Heart left ventricle (tissue), 16 donors: ENCODE measurements at places on chromosomes 2 and 18. TPM values are rescaled to one million over a fixed set of nuclear protein-coding genes. Genes with fewer than 3 reads are reported as not detected.

DNA sequence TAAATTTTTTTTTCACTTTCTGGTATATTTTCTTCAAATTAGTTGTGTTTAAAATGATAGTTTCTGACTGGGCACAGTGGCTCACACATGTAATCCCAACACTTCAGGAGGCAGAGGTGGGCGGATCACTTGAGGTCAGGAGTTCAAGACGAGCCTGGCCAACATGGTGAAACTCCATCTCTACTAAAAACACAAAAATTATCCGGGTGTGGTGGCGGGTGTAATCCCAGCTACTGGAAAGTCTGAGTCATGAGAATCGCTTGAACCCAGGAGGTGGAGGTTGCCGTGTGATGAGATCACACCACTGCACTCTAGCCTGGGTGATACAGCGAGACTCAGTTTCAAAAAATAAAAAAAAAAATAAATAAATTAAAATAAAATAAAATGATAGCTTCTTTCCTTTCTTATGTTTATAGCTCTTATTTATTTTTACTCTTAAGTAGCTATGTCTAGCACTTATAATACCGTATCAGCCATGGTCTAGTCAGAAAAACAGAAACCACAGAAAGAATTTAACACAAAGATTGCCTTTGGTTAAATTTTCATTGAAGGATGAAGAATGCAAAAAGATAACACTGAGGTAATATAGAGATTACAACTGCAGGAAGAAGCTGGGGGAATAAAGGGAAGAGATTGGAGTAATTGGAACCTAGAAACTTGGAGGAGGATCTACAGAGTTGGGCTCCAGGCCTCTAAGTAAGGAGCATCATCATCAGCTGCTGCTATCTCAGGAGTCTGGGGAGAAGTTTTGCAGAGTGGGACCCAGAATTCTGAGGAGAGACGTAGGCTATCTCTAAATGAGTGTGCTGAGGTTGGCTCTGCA, 54.7 kb upstream of the MBOAT2 start:
- no peak for DNase-seq

DNA sequence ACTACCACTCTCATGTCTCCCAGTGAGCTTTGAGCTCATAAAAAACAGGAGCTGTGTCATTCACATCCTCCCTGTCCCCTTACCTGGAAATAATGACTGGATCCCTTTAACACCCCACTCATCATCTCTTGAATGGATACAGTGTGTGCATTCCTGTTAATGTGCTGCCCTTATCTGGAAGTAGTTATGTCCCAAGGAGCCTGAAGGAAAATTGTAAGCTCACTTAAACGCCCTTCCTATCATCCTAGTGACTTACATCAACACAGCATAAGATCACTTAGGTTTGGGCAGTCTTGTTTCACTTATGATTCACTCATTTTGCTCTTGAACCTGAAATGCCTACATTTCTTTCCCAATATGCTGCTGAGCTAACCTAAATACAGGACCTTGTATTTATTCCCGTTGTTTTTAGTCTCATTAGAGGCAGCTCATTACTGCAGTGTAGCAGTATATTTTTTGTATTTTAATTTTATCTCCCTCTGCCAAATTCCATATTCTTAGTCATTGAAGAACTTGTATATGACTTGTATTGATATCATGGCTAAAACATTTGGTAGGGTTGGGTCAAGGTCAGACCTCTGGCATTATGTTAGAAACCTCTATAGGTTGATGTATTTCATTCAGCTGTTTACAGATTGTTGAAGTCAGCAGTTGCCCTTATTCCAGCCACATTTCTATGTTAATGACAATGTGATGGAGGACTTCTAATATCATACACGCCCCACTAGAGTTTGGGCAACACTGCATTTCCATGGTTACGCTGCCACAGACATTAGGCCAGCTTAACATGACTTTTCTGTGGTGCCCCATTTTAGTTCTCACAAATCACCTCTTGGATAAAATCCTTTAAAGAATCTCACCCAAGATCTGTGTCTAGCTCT, 72.9 kb downstream of the PKP4 start:
- no peak for DNase-seq

DNA sequence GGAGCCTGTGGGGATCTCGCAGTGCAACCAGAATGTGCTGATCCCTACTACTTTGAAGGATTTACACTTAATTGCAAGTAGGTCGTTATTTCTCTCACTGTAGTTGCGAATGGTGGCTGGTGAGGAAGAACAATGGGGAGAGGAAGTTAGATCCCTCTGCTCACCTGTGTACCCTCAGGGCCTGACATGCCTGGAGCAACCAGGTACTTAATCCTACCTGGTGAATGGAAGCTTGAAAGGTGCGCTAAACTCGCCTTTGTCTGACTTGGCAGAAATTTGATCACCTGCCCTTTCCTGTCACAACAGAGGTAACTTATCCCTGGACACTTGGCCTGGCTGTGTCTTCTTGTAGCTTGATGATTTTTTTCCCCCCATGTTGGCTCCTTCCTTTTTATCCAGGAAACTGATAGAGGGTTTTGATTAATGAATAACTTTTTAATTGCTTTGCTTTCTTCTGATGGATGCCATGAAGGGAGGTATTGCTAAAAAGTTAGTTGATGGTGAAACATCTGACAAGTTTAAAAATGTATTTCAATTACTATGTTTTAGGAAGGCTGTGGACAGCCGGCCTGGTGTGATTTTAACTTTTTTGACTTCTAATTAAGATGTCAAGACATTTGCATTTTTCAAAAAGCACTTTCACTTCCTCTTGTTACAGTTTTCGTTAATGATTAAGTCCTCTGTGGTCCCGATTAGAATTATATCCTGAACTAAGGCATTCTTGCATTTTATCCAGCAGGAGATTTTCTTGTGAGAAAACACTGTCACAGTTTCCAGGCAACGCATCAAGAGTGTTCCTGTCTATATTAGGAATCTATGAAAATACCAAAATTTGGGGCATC, 9.2 kb downstream of the SGPP2 start:
- no peak for DNase-seq

DNA sequence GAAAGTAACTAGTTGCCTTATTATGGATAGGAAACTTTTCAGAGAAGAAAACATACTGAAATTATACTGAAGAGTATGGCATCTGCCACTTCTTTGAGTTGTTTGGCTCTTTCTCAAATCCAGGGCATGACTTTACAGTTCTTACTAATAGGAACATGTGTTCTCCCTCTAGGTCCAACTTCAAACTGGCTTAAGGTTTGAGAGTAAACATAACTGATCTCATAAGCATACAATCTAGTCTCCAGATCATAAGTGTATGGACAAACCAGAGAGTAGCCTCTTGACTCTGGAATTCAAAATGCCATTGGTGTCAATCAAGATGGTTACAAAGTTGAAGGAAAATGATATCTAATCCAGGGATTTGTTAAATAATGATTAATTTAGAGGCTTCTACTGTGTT, 101.5 kb downstream of the NYAP2 start:
- no peak for DNase-seq

DNA sequence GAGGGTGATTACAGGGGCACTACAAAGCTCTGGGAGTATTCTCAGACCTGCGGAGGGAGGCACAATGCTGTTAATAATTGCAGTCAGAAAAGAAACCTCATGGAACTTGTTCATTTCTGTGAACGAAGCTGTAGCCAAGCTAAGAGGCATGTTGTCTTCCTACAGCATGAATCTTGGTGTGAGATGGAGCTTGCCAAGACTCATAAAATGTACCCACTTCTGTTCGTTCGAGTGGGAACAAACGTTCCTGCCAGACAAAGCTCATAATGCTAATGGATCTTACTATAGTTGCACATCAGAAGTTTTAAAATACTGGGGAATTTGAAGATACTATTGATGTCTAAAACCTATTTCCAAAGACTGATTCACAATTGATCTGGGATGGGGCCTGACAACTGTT, 489.1 kb downstream of the ZEB2 start:
- DNase-seq, result no peak

DNA sequence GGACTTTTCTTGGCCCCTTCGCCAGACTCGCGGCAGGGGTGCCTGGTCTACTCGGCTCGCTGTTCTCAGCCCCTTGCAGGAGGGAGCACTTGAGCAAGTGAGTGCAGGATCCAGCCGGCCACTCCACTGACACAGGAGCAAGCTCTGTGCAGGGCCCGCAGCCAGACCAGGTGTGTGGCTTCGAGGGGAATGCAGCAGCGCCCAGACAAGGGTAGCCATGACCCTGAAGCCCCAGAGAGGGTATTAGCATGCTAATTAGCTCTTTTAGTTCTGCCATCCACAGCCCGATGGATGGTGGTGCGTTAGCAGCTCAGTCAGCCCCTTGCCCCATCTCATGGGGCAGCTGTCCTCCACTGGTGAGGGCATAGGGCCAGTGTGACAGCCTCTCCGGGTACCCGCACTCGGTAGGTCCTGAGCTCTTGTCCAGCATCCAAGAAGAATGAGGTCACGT, 103.2 kb upstream of the HS6ST1 start:
- DNase-seq, result peak; percentile 1

GRCh38 chr2:101030866-101031554, 28.9 kb downstream of the RPL31 start:
- DNase-seq, result peak; percentile 71

DNA sequence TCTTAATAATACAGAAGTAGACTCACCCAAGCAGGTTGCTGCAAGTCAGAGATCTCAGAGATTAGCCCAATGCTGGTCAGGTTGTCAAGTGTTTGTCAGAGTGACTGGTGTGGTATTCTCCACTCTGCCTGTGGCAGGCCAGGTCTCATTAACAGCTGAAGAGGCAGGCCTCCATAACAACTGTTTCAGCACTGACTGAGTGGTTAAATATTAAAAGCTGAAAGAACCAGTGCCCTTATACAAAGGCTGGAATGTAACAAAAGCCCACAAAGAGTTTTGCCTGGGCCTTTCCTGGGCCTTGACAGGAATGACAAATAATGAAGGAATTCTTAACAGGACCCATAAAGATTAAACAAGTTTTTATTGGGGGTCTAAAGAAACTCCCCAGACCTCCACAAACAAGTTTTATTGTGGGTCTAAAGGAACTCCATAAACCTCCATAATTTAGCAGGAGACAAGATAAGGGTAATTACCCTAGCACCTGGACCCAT, 26.8 kb downstream of the SULT1C2 start:
- no peak for DNase-seq

DNA sequence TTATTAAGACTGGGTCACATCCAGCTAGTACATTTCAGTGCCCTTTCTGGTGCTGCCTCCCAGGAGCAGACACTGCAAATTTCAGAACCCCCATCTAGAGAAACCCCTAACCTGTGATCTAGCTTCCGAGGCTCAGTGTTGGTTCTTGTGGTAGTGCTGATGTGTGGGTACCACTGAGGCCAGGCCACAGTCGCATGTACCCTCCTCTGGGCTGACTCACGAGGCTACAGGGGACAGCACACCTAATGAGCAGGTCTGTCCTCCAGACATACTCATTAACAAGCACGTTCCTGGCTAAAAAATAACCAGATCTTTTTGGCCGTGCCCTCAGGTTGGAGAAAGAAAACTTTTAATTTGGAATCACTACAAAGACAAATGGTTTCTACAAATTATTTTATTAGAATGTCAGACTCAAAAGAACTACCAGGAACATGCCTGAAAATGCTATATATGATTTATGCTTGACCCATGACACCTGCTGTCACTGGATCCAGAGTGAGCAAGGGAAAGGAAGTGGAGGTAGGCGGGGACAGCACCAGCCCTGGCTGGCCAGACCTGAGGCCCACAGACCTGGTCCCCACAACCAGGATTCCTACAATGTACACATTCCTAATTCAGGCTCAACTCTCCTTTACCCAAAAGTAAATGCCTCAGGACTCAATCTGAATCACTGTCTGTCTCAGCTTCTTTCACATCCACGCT, 8.5 kb downstream of the CIAO1 start:
- DNase-seq, result no peak

DNA sequence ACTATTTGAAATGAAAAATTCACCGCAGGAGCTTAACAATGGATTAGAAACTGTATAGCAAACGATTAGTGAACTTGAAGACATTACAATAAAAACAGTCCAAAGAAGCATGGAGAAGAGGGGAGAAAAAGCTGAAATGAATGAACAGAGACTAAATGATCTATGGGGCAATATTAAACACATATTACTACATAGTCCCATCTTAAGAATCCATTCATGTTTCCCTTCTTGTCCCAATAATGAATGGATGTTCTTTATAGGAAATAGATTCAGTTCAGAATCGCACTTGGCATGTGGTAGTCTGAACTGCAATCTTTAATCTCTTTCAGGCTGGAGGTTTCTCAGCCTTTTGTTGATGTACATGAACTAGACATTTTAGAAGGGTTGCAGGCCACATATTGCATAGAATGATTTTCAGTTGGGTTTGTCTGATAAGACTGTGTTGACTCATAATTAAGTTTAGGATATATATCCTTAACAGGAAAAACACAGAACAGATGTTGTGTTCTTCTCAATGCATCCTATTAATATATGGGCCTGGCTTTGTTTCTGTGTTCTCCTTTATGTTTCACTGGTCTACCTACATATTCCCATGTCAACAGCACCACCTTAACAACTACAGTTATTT, 27.9 kb downstream of the CCDC88A start:
- DNase-seq, result no peak

DNA sequence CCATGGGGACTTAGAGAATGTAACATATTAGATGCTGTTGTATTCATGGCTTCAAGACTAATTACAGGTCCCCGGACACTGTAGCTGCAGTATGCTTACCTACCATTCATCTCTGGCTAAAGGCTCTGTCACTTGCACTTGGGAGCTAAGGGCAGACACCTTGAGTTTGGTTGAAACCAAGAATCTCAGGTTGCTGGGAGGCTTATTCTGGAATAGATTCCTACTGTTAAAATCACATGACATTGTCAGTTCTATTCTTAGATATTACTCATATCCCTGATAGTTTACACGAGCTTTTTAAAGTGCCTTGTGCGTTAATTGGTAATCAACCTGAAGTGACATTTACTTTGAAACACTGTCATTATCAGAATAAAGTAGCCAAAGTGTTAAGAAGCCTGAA, 73.0 kb upstream of the EPB41L5 start:
- DNase-seq, result no peak

DNA sequence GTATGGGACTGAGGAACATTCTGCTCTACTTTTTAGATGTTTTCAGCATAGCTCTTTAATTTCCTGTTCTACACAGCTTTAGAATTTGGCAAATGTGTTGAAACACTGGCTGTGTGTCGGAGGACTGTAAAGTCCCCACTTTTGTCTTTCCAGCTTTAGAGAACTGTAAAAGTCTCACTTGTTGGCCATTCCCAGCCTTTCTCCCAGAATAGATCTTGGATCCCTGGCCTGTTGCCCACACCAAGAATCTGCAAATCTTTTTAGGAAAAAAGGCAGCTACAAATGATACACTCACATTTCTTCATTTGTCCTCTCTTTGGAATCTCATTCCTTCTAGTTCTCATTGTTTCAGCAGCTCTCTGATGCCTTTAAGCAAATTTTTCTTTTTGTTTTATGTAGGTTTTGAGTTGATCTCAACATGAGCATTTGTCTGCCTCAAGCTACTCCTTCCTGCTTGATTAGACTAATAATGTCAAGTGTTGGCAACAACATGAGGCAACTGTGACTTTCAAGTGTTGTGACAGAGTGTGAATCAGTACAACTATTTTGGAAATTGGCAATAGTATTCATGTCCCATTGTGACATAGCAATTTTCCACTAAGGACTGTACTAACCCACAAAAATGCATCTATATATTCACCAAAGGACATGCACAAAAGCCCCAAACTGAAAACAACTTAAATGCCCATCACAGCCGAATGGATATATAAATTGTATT, 610.8 kb downstream of the EPHA4 start:
- peak; percentile 28 for DNase-seq

Gene NOSTRIN
- 17.7 TPM for total RNA-seq

Gene ESPNL
- total RNA-seq, result 0.19 TPM

Gene PLGLB1
- 1.9 TPM for total RNA-seq

Gene EVX2
- total RNA-seq, result not detected

Gene CFAP65
- not detected for total RNA-seq

Gene FBXO15
- total RNA-seq, result 0.15 TPM

Gene OLA1
- total RNA-seq, result 73.9 TPM

Gene HOXD9
- total RNA-seq, result not detected
